ENCODE measurements at places on chromosomes 2 and 18. TPM values are rescaled to one million over a fixed set of nuclear protein-coding genes. Genes with fewer than 3 reads are reported as not detected.
A peak's percentile ranks its signal among the peaks of the same experiment; 100 is the strongest.

GRCh38 chr2:44016282-44016681 is 20.5 kb upstream of the LRPPRC start:
- DNase-seq, result peak; percentile 9

- no peak for DNase-seq
Measured at GRCh38 chr2:40721595-40721994, 269.7 kb upstream of the SLC8A1 start.

GRCh38 chr2:100817388-100817985 is 2.5 kb upstream of the NPAS2 start:
- no peak for DNase-seq

DNA sequence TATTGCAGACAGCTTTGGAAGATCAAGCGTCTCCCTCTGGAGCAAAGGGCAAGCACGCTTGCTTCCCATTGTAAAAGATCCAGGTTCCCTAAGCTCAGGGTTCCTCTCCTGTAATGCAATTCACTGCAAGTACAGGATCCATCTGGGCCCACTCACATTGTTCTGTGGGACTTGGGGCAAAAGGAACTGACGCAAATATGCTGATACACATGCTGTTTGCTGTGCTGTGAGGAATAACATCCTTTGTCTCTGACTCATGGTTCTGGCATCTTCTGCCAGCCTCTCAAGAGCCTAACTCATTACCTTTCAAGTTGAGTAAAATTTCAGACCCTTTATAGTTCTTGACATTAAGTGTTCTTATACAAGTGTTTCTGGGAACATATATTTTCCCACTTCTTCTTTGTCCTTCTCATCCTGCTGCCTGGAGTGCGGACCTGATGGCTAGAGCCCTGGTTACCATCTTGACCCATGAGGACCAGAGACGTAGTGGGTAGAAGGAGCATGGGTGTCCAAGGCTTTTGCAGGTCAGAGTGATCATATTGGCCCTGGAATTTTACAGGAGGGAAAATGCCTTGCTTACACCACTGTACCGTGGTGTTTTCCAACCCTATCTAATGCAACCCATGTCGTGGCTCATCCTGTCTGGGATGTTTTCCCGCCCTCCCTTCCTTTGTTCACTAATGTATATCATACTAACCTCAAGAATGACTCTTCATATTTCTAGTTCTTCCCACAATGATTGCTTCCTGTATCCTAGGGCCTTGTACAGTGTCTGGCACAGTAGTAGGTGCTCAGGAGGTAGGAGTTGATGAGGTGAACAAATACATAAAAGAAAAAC is 145.7 kb upstream of the GLI2 start:
- no peak for DNase-seq

Gene DTNA
- total RNA-seq, result not detected

Gene TUBB8B
- not detected for total RNA-seq

- DNase-seq, result peak; percentile 47
Measured at GRCh38 chr18:51153659-51154371, 43.7 kb downstream of the MEX3C start.

DNA sequence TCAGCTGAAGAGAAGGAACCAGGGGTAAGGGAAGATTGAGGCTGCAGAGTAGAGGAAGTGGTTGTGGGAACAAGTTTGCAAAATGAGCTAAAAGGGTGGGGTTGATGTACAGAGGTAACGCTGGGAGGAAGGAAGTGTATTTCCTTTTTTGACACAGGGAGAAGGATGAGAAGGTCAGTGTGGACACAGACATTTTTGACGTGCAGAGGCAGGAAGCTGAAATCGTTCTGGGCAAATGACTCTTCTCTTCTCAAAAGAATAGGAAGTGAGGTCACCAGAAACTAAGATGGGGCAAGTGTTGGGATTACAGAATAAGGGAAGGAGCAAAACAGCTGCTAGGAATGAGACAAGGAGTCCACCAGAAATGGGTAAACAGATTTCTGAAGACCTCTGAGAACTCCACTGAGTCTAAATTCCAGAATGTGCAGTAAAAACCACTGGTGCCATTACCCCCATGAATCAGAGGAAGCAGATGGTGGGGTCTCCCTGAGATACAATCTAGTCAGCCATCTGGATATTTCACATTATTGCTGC is 20.0 kb upstream of the RNF149 start:
- DNase-seq, result peak; percentile 72

- DNase-seq, result no peak
Measured at GRCh38 chr2:46010925-46011490, 286.2 kb upstream of the EPAS1 start.

GRCh38 chr2:50594233-50594632 is 437.7 kb downstream of the NRXN1 start:
- DNase-seq, result no peak

Gene TSPYL6
- not detected for total RNA-seq

GRCh38 chr18:58218117-58218516 is 174.1 kb downstream of the NEDD4L start:
- no peak for DNase-seq

DNA sequence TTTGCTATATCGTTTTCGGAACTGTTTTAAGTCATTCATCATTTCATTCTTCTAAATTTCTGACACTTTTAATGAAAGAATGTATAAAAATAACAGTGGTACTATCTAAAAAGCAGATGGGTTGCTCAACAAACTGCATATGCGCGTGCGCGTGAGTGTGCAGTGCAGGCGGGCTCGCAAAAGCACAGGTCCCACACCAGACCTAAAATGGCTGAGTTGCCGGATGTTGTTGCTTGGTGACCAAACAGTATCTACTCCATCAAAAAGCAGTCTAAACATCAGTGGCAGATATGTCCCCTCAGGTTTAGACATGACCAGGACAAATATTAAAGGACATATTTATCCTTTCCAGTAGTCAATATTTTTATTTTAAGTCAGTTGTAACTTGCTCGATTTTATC is 5.1 kb downstream of the NOL4 start:
- DNase-seq, result no peak

Gene LCT
- total RNA-seq, result 0.06 TPM

Gene RNF25
- total RNA-seq, result 18.0 TPM

Gene KLHL29
- total RNA-seq, result 2.7 TPM

All from CD4-positive, alpha-beta T cell (primary cell).